AG08395 (cell line): ENCODE measurements at places on chromosomes 13 and 19.

- peak; percentile 76 for DNase-seq
Observed at GRCh38 chr19:4506449-4507149, 11.7 kb downstream of the PLIN4 start.

DNA sequence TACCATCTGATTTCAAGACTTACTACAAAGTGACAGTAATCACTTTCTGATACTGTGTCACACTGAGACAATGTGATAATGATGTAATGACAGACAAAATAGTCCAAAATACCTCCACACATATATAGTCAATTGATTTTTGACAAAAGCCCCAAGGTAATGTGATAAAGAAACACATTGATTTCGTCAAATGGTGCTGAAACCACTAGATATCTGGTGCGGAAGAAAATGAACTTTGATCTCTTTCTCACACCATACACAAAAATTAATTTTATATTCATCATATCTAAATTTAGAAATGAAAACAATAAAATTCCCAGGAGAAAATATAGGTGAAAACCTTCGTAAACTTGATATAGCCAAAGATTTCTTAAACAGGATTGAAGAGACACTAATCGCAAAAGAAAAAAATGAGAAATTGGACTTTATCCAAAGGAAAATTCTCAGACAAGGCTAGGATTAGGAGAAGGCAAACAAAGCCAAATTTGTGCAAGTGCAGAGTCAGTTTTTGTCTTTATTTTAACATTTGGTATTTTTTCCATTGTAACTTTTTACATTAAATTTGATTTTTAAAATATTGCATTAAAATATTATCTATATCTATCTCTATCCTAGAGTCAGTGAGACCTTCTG is 739.9 kb downstream of the DIAPH3 start:
- no peak for DNase-seq

DNA sequence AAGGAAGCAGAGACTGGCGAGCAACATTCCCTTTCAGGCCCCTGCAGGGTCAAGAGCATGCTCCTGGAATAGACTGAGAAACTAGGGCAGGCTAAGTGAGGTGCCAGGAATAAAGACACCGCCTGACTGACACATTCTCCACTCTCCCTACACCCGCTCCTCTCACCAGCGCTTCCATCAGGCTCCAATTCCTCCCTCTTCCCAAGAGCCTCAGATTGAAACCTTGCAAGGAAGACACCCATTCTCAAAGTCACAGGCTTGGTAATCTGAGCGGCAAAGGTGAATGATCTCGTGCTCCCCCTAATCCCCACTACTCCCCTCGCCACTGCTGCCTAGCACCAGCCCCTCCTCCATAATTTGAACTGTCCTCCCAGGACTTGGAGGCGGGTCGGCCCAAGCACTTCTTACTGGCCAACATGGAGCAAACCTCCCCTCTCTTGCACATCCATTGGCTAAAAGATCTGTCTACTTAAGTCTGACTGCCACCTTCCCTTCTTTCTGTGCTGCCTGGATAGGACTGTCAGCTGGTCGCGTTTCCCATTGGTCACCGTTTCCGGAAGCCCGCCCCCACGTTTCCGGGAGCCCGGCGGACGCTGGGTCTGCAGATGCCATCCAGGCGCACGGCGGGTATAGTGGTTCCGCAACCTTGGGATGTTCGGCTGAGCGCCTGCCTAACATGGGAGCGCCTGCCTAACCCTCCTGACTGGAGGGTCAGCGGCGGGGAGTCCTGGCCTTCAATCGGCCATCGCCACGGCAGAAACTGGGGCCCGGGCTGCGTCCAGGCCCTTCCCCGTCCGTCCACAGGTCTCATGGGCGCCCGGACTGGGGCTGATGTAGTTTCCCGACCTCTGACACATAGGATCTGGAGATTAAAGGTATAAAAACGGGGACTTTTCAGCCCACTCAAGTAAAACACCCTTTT is 33.6 kb downstream of the ZNF383 start:
- peak; percentile 98 for DNase-seq

DNA sequence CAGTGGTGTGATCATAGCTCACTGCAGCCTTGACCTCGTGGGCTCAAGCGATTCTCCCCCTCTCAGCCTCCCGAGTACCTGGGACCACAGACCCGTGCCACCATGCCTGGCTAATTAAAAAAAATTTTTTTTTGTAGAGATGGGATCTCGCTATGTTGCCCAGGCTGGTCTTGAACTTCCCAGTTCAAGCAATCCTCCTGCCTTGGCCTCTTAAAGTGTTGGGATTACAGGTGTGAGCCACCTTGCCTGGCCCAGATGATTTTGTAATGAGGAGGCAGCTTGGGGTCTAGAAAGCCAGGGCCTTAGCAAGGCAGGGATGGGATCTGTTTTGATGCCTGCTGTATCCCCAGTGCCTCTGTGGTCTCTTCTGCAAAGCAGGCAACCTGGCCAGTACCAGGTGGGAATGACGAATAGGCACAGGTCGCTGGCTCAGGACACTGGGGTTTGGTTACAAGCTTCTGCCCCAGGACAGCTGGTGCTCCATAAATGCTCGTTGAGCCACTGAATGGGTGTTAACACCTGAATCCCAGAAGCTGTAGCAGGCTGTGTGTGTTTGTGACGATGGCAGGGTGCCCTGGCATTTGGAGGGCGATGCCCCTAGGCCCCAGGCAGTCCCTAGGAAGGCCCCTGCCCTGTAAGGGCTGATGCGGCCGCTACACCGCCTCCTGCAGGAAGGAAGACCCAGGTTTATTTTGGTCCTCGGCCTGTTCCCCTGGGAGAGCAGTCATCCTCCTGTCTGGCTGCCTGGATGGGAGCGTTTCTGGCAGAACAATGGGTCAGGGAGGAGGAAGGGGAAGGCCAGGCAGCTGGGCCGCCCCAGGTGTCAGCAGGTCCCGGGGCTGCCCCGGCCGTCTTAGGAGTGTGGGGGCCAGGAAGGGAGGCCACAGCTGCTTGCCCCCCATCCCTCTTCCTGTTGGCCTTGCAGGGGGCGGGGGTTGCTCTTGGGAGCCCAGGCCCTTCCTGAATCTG is 8.6 kb downstream of the TNFAIP8L1 start:
- no peak for DNase-seq

DNA sequence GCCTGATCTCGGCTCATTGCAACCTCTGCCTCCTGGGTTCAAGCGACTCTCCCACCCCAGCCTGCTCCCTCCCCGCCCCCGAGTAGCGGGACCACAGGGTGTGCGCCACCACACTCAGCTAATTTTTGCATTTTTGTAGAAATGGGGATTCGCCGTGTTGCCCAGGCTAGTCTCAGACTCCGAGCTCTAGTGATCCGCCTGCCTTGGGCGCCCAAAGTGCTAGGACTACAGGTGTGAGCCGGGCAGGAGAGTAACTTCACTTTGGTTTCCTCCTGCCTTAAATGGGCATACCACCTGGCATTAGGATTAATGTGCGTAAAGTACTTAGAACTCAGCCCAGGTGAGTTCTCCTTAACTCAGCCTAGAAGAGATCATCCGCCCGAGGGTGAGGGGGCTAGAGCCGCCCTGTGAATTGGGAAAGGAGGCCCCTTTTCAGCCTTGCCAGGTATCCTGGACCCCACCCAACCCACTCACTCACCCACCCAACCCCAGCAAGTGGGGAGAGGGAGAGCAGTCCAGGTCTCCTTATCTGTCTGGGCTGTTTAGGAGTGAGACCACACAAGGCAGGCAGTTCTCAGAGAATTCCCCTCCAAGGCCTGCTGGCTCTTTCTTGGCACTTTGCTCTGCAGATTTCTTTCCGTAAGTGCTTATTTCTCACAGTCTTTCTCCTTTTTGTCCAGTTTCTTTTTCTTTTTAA is 1.2 kb upstream of the ZFP36 start:
- no peak for DNase-seq

GRCh38 chr19:43470288-43470687 is 4.9 kb upstream of the LYPD3 start:
- no peak for DNase-seq

DNA sequence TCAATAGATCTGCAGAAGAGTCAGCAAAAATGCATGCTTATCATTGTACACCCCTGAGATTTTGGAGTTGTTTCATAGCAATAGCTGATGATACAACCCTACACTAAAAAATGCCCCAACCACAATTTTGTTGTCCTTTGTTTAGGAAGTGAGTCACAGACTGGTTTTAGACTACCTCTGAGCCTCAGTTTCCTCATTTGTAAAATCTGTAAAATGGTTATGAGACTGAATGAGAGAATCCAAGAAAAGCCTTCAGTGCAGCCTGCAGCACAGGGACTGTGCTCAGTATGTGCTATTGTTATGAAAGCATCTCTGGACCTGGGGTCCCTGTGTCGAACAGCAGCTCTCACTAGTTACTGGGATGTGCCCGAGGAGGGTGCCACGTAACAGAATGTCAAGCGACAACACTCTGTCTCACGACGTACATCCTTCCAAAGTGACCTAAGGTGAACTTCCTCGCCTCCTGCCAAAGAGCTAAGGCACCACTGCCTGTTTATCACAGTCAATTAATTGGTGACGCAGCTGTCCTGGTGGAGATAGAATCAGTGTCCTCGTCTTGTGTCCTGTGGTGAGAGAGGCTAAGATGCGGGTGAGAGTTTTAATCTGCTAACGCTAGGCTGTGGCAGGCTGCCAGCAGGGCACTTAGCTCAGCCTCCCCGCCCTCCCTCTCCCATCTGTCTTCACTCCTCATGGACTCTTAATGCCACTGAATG is 18.1 kb downstream of the DHRS12 start:
- peak; percentile 47 for DNase-seq

- no peak for DNase-seq
Observed at GRCh38 chr13:41842036-41842620, 118.8 kb downstream of the VWA8 start.
